ENCODE measurements at places on chromosomes 11 and 22.

- no peak for DNase-seq
Measured at GRCh38 chr22:45689211-45689610, 17.6 kb downstream of the ATXN10 start.

DNA sequence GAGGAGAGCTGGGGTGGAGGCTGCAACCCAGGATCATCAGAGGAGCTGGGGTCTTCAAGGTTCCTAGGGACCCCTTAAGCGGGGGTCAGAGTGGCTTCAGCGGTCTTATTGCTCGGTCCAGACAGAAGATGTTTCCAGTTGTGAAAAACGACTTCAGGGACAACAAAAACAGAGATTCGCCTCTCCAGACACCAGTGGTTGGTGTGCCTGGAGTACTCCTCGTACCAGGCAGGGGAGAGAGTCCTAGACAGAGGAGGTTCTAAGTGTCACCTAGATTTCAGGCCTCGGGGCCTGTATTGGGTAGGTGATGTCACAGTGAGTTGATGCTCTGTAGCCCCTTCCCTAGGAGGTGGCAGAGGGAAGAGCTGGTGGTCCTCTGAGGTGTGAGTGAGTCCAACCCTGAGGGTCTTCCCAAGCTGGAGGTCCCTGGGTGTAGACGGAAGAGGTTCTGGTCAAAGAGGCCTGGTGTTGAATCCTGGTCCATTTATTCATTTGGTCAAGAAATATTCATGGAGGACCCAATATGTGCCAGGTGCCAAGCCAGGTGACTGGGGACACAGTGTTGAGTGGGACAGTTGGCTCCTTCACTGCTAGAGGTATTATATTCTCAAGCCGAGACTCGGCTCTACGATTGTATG, 4.4 kb upstream of the IGLL5 start:
- no peak for DNase-seq

GRCh38 chr22:20249797-20250354, 18.2 kb downstream of the RTN4R start:
- peak; percentile 22 for DNase-seq

GRCh38 chr11:10716122-10716521, 22.6 kb upstream of the IRAG1 start:
- peak; percentile 87 for DNase-seq

- peak; percentile 58 for DNase-seq
Measured at GRCh38 chr11:60925868-60926267, 1.6 kb downstream of the TMEM132A start.

- peak; percentile 75 for DNase-seq
Measured at GRCh38 chr22:27554106-27554811, 247.3 kb downstream of the MN1 start.

GRCh38 chr11:66195867-66196266, 72.6 kb upstream of the RAB1B start:
- no peak for DNase-seq

- no peak for DNase-seq
Measured at GRCh38 chr22:46842606-46843005, 80.2 kb downstream of the TBC1D22A start.

- DNase-seq, result no peak
Measured at GRCh38 chr11:62726156-62726914, 922 bp downstream of the HNRNPUL2 start.

DNA sequence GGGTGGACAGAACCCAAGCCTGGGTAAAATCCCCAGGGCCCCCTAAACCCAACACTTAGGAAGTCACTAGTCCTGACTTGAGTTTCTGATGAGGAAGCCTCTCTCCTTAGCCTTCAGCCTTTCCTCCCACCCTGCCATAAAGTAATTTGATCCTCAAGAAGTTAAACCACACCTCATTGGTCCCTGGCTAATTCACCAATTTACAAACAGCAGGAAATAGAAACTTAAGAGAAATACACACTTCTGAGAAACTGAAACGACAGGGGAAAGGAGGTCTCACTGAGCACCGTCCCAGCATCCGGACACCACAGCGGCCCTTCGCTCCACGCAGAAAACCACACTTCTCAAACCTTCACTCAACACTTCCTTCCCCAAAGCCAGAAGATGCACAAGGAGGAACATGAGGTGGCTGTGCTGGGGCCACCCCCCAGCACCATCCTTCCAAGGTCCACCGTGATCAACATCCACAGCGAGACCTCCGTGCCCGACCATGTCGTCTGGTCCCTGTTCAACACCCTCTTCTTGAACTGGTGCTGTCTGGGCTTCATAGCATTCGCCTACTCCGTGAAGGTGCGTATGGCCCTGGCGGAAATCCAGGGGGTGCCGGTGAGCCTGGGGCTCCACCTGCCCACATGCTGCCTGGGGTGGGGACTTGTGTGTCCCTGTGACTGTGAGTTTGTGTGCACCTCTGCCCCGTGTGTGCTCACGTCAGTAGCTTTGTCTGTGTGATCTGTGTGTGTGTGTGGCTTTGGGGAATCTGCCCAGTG, at the start of gene IFITM1:
Gene IFITM1, plus strand, starts transcription at position 254 of the 767 bp plus-strand sequence. Its CDS starts 131 bp downstream, at position 385.
- peak; percentile 79 for DNase-seq

- DNase-seq, result no peak
Measured at GRCh38 chr22:49672014-49672516, 155.6 kb downstream of the BRD1 start.

- no peak for DNase-seq
Measured at GRCh38 chr11:40030867-40031266, 1428.6 kb downstream of the LRRC4C start.

DNA sequence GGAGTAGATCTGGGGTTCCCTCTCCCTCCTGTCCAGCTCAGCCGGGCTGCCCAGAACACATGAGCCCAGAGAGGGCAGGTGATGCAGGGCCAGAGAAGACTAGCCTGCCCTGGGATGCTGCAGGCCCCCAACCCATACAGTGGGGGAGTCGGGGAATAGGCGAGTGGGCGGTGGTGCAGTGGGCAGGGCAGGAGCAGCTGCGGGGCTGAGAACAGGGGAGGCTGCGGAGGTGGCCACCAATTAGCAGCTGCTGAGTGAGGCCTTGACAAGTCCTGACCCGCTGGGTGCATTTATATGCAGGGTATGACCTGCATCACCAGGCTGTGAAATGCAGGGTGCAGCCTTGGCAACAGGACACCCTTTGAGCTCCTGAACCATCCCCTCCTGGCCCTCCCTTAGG, 43.1 kb downstream of the NFAM1 start:
- no peak for DNase-seq

GRCh38 chr11:118003456-118003855, 17.3 kb downstream of the IL10RA start:
- no peak for DNase-seq

- peak; percentile 95 for DNase-seq
Measured at GRCh38 chr22:27416511-27417420, 384.8 kb downstream of the MN1 start.

- no peak for DNase-seq
Measured at GRCh38 chr22:50169181-50169759, 1.3 kb upstream of the PANX2 start.

GRCh38 chr11:279040-279965, 1.1 kb downstream of the NLRP6 start:
- DNase-seq, result no peak

- peak; percentile 82 for DNase-seq
Measured at GRCh38 chr22:33811686-33812085, 108.6 kb downstream of the LARGE1 start.

DNA sequence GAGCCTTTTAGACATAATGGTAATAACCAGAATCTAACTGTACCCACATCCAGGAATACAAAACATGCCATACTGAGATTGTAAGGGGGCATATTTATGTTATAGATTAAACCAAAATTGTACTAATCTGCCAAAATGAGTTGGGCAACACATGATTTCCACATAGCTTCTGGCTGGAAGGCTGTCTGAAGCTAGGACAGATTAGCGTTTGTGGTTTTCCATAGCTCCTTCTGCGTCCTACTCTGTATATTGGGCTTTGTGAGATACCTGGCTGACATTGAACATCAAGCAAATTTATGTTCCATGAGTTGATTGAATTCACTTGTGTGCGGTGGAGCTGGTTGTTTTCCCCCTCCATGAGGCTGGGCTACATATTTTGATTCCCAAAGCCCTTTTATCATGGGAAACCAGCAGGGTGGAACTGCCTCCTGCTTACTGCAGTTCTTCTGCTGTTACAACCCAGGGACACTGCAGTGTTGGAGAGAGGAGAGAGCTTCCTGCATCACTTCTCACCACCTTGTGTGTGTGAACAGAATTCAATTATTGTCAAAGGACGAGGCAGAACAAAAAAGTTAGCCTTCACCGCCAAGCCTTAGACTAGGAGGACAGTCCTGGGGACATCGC, 114.9 kb downstream of the C11orf91 start:
- no peak for DNase-seq

- peak; percentile 78 for DNase-seq
Measured at GRCh38 chr11:43937434-43938411, 4.7 kb upstream of the C11orf96 start.

DNA sequence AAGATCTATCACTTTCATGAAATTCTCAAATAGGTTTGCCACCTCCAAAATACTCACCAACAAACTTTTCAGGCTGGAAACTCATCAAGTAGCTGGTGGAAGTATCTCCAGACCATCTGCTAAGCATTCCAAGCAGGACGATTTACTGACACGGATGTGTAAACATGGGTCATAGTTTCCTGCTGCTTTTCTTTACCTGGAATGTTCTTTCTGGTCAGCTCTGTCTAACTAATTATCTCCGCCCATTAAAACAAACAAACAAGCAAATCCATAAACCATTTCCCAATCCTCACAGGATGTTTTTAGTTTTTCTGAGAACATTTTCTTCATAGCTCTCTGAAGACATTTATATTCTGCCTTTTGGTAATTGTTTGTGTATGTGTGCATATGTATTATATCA, 397.0 kb downstream of the METTL15 start:
- DNase-seq, result no peak

- DNase-seq, result no peak
Measured at GRCh38 chr11:60939855-60940254, 12.1 kb downstream of the SLC15A3 start.

- no peak for DNase-seq
Measured at GRCh38 chr11:27582621-27583020, 76.1 kb upstream of the LIN7C start.

DNA sequence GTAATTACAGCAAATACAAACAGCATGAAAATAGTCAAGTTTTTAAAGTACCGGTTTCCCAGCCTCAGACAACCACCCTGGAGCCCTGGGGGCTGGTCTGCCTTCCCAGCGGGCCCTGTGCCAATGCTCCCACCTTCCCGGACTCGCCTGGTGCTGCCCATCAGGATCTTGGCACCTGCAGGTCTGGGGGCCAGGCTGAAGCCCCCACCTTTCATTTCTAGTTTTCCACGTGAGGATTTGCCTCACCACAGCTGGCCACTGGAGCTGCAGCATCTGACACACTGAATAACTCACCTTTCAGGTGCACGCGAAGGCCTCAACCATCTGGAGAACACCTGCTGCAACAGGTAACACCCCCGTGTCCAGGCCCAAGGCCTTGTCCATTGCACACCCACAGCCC, 108.7 kb upstream of the THY1 start:
- no peak for DNase-seq

DNA sequence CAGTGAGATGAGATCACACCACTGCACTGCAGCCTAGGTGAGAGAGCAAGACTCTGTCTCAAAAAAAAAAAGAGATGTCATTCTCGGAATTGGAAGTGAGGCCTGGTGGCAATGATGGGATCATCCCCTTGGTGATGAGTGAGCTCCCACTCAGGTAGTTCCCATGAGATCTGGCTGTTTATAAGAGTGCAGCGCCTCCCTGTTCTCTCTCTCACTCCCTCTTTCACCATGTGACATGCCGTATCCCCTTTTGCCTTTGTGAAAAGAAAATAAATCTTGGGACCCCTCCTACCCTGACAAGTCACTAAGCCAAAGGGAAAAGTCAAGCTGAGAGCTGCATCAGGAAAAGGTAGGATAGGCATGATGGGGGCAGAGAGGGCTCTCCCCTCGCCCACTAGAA, 28.8 kb downstream of the ZNF70 start:
- no peak for DNase-seq

DNA sequence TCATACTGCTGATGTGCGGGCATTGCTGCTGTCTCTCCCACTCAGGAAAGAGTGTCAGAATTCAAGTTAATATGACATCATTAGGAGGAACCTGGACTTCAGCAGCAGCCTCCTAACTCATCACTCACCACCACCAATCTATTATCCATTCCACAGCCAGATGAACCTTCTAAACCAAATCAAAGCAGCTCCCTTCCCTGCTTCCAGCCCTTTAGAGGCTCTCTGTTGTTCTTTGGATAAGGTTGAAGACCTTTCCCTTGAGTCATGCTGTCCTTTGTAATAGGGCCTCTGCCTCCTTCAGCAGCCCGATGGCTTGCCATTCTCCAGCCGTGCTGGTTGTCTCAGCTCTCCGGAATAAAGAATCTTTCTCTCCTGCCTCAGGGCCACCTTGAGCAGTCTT, 301.3 kb downstream of the DDX10 start:
- DNase-seq, result no peak

GRCh38 chr11:118988280-118988679, 9.7 kb upstream of the CENATAC start:
- DNase-seq, result no peak

DNA sequence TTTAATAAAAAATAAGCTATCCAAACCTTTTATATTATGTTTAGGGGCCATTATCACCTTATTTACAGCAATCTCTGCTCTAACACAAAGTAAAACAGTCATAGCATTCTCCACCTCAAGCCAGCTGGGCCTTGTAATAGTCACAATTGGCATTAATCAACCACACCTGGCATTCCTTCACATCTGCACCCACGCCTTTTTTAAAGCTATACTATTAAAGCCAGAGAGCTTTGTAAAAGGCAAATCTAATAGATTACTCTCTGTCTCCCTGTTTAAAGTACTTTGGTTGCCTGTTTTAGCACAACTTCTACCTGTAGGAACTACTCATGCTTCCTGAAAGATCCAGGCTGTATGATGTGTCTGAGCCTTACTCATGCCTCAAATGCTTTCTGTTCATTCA, 113.1 kb downstream of the CSNK2A3 start:
- DNase-seq, result no peak

GRCh38 chr22:30270832-30271231, 4.2 kb upstream of the OSM start:
- DNase-seq, result peak; percentile 24

DNA sequence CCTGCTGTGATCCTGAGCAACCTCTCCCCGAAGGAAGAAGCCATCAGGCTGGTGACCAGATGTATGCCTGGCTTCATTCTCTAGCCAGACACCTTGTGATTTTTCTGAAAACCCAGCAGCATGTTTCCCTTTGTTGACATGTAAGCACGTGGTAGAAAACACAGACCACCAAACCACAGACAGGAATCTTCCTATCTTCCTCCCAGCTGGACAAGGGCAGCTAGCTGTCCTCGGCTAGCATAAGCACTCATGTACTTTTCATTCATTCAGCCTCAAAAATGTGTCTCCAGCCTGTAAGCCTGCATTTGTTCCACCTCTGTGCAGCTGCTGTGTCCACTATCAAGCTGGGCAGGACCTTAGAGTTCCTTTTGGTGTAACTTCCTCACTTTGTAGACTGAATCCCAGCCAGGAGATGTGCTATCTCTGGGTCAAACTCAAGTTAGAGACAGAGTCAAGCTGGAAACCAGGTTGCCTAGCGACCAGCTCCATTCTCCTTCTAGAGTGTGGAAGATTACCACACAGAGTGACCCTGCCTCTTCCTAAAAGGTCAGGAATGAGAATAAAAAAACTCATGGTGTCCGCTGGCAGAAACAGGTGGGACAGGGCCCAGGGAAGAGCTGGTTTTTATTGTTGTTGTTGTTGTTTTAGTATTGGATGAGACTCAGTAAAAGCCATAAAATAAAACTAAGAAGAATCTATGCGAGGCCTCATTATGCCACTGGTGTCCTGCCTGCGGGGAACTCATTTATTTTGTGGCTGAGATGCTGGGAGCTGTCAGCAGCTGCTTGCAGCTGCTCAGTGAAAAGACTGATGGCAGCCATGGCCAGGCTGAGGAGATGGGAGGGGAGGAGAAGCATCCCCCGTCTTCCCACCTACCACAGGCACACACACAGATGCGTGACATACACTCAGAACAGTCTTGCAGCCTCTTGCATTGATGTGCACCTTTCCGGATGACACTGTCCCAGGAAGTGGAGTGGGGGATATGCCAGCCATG, 7.4 kb upstream of the CLMP start:
- no peak for DNase-seq

All from fibroblast of skin of right biceps (primary cell).